Natural killer cell treated with Interleukin-12 subunit alpha and Interleukin-12 subunit beta and Interleukin-15 and Interleukin-18, amount 100 ng/mL, for 72 hours (primary cell): ENCODE measurements at places on chromosomes 4 and X. TPM values are rescaled to one million over a fixed set of nuclear protein-coding genes. Genes with fewer than 3 reads are reported as not detected.

DNA sequence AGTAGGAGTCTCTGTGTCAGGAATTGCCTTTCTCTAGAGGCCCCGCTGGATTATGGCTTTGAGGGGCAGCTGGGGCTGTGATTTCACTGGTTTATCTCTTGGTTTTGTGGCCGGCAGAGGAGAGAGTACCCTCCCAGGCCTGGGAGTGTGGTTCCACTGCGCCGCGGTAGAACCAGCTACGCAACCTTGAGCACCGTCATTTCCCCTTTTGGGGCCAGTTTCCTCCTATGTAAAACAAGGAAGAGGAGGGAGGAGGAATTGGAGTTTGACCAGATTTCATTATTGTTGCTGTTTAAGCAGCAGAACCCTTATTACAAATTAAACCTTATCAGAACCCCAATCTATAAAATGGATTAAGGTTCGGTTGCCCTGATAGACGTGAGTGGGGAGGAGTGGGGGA, 4.4 kb downstream of the SOX3 start:
- no peak for DNase-seq
- no peaks in the 10 kb centered on the region for H3K36me3 ChIP-seq
- H3K27ac ChIP-seq: no peak overlapping the region
- H3K4me3 ChIP-seq: no peak overlapping the region
- H3K27me3 ChIP-seq: peaks cover 28% of the 10 kb centered on the region

DNA sequence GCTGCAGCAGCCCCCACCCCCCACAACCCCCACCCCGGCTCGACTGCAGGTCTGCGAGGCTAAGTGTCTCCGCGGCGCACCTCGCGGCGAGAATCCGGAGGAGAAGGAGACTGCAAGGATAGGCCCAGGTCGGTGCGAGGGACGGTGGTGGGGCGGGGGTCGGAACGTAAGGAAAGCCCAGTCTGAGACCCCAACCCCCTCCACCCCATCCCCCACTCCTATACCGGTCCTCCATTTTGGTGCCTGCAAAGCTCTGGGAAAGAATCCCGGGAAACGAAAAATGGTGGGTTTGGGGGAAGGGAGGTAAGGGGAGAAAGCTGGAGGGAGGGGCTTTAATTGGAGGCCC, 614 bp downstream of the BEX3 start:
- H3K27me3 ChIP-seq: peaks cover 7% of the 10 kb centered on the region
- H3K4me3 ChIP-seq: peak overlapping the region; percentile 13
- H3K27ac ChIP-seq: no peak overlapping the region
- no peaks in the 10 kb centered on the region for H3K4me1 ChIP-seq
- no peaks in the 10 kb centered on the region for H3K36me3 ChIP-seq
- DNase-seq: no peak

DNA sequence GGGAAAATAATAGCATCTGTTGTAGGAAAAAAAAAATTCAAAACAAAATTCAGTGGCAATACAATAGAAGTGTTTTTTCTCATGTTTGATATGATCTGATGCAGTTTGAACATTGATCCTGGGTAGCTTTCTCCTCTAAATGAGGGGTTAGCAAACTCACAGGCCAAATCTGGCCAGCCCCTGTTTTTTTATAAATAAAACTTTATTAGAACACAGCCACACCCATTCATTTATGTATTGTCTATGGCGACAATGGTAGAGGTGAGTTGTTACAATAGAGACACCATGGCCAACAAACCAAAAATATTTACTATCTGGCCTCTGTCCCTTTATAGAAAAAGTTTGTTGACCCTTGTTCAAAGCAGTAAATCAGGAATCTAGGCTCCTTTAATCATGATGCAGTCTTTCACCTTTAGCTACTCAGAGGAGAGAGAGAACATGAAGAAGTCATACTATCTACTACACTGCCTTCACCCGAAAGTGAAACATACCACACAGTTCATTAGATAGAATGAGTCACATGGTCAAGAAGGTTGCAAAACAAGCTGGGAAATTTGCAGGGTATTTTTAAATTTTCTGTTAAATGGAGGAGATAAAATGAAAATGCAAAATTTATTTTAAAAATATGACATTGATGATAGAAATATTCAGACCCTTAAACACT, 186.6 kb upstream of the MAOA start:
- no peak overlapping the region for H3K4me3 ChIP-seq
- peak overlapping the region; percentile 26 for H3K27ac ChIP-seq

GRCh38 chr4:1864076-1865008, 6.9 kb upstream of the NSD2 start:
- no peak overlapping the region for H3K27ac ChIP-seq
- DNase-seq: peak; percentile 20
- H3K4me3 ChIP-seq: no peak overlapping the region
- no peaks in the 10 kb centered on the region for H3K27me3 ChIP-seq

GRCh38 chr4:93515208-93515607, 313.3 kb upstream of the ATOH1 start:
- H3K27me3 ChIP-seq: no peaks in the 10 kb centered on the region
- no peak for DNase-seq
- H3K27ac ChIP-seq: no peak overlapping the region
- H3K4me3 ChIP-seq: no peak overlapping the region
- H3K4me1 ChIP-seq: no peaks in the 10 kb centered on the region
- H3K36me3 ChIP-seq: no peaks in the 10 kb centered on the region

- H3K4me1 ChIP-seq: no peaks in the 10 kb centered on the region
- no peak overlapping the region for H3K27ac ChIP-seq
- no peaks in the 10 kb centered on the region for H3K27me3 ChIP-seq
- DNase-seq: no peak
These were observed 59.7 kb downstream of the NEIL3 start for GRCh38 chr4:177369372-177369771.

DNA sequence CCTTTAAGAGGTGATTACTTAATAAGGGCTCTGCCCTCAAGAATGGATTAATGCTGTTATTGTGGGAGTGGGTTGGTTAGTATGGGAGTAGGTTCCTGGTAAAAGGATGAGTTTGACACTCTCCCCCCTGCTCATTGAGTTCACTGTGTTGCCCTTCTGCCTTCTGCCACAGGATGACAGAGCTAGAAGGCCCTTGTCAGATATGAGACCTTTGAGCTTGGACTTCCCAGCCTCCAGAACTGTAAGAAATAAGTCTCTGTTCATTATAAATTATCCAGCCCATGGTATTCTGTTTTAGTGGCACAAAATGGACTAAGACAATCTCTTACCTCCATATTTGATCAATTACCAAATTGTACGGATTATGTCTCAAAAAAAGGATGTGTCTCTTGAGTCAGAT, 114.3 kb upstream of the NAP1L5 start:
- H3K4me3 ChIP-seq: no peak overlapping the region
- H3K27me3 ChIP-seq: no peaks in the 10 kb centered on the region
- H3K36me3 ChIP-seq: no peaks in the 10 kb centered on the region
- H3K27ac ChIP-seq: no peak overlapping the region
- DNase-seq: no peak

DNA sequence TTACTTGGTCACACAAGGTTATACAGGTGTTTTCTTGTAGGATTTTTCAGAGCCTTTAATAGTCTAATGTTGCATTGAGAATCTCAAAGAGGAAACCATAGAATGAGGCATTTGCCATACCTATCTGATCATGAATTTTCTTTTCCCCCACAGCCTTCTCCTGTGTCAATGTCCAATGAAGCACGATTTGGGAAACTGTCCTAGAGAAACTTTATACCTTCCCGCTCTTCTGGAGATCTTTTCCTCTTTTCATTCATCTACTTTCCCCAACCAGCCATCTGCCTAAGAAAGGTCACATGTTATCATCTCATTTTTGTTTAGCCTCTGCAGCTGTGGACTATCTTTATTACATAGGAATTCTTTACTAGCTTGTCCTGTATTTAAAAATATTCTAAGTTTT, 19.9 kb downstream of the VSIG4 start:
- H3K36me3 ChIP-seq: peaks cover 12% of the 10 kb centered on the region
- H3K4me3 ChIP-seq: peak overlapping the region; percentile 44
- H3K27ac ChIP-seq: peak overlapping the region; percentile 69
- H3K4me1 ChIP-seq: peaks cover 66% of the 10 kb centered on the region
- DNase-seq: no peak

DNA sequence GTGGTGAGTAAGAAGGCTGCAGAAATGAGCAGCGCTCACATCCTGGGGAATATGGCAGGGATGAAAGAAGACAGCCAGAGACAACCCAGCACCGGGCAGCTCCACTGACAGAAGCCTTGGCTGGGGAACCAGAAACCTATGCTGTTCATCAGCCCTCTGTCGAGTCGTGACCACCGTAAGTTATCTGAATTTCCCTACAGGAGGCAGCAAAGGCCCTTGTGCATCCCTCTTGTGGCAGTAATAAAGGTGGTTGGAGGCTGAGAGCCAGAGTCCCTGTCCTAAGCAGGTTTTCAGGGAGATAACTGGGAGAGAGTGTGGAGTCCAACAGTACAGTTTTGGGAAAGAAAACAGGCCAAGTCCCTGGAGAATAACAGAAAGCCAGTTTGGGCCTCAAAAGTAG, 194.0 kb upstream of the BOD1L1 start:
- H3K4me3 ChIP-seq: no peak overlapping the region
- no peaks in the 10 kb centered on the region for H3K27me3 ChIP-seq
- H3K4me1 ChIP-seq: no peaks in the 10 kb centered on the region
- H3K36me3 ChIP-seq: peaks cover 7% of the 10 kb centered on the region
- H3K27ac ChIP-seq: no peak overlapping the region

GRCh38 chr4:10495651-10496050, 38.4 kb upstream of the ZNF518B start:
- no peak for DNase-seq
- H3K27ac ChIP-seq: no peak overlapping the region
- no peaks in the 10 kb centered on the region for H3K4me1 ChIP-seq
- peaks cover 3% of the 10 kb centered on the region for H3K27me3 ChIP-seq
- no peak overlapping the region for H3K4me3 ChIP-seq
- H3K36me3 ChIP-seq: no peaks in the 10 kb centered on the region

- H3K36me3 ChIP-seq: no peaks in the 10 kb centered on the region
- H3K4me1 ChIP-seq: no peaks in the 10 kb centered on the region
- no peak overlapping the region for H3K27ac ChIP-seq
- peaks cover 28% of the 10 kb centered on the region for H3K27me3 ChIP-seq
- H3K4me3 ChIP-seq: no peak overlapping the region
These were observed 3.6 kb upstream of the RNF175 start for GRCh38 chr4:153763404-153763803.

- H3K4me3 ChIP-seq: no peak overlapping the region
- no peak overlapping the region for H3K27ac ChIP-seq
- DNase-seq: peak; percentile 46
- peaks cover 2% of the 10 kb centered on the region for H3K4me1 ChIP-seq
These were observed 58.7 kb downstream of the ZFYVE28 start for GRCh38 chr4:2359591-2360395.

GRCh38 chr4:3486541-3487540, 23.7 kb downstream of the DOK7 start:
- H3K4me1 ChIP-seq: peaks cover 6% of the 10 kb centered on the region
- no peak overlapping the region for H3K4me3 ChIP-seq
- DNase-seq: no peak
- H3K27me3 ChIP-seq: peaks cover 5% of the 10 kb centered on the region
- peak overlapping the region; percentile 29 for H3K27ac ChIP-seq
- no peaks in the 10 kb centered on the region for H3K36me3 ChIP-seq

DNA sequence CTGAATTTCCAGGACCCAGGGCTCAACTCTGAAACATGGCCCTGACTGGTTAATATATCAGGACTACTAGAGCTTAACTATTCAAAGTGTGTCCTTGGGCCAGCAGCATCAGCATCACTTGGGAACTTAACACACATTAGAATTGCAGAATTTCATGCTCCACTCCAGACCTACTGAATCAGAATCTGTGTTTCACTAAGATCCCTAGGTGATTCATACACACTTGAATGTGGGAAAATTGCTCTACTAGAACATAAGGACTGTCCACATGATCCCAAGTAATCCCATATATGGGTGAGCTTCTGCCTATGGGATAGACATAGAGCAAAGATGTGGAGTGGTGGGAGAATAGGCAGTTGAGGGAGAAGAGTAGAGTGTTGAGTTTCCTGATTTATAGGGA, 192.5 kb upstream of the CLNK start:
- no peaks in the 10 kb centered on the region for H3K4me1 ChIP-seq
- no peaks in the 10 kb centered on the region for H3K36me3 ChIP-seq
- DNase-seq: no peak
- H3K4me3 ChIP-seq: no peak overlapping the region
- H3K27ac ChIP-seq: no peak overlapping the region

DNA sequence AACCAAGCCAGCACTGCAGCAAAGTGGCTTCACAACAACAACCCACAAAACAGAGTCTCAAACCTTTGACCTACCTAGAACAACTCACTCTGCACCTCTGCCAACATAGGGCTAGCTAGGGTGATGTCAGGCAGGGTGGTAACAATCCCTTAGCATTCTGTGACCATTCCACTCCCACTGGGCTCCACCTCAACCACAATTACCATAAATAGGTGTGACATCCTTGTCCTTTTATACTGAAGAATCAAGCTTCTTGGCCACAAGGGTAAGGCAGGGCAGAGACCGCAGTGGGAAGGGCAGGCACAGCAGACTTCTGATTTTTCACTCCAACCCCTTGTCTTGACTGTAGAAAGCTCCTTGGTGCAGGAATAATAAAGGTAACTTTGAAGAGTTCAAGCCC, 795.4 kb upstream of the DIAPH2 start:
- DNase-seq: no peak
- no peaks in the 10 kb centered on the region for H3K36me3 ChIP-seq
- H3K4me1 ChIP-seq: no peaks in the 10 kb centered on the region
- H3K27me3 ChIP-seq: no peaks in the 10 kb centered on the region
- no peak overlapping the region for H3K27ac ChIP-seq
- no peak overlapping the region for H3K4me3 ChIP-seq

DNA sequence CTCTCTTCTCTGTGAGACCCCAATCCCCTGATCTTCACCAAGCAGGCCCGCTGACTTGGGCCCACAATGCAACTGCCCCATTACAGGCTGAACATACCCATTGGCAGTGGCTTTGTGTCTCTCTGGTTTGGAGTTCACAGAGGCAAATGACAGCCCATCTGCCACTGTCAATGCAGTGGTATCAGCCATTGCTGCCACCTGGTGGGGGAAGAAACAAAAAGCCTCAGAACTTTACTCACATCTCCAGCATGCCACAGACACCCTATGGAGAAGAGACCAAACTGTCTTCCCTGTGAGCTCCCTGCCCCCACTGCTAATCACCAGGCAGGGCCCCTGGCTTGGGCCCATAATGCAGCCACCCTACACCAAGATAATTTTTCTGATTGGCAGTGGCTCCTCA, 729.3 kb upstream of the ACTRT1 start:
- H3K27ac ChIP-seq: no peak overlapping the region
- DNase-seq: no peak
- no peaks in the 10 kb centered on the region for H3K36me3 ChIP-seq
- H3K4me1 ChIP-seq: peaks cover 13% of the 10 kb centered on the region
- no peak overlapping the region for H3K4me3 ChIP-seq
- H3K27me3 ChIP-seq: peaks cover 4% of the 10 kb centered on the region

NOCT gene
- 9.9 TPM for total RNA-seq

SLC26A1 gene
- total RNA-seq: 0.88 TPM

FOXR2 gene
- not detected for total RNA-seq

FAM9C gene
- total RNA-seq: not detected

NR0B1 gene
- total RNA-seq: not detected

CASK gene
- total RNA-seq: 30.5 TPM

PRR32 gene
- not detected for total RNA-seq

SPACA5 gene
- not detected for total RNA-seq

AMELX gene
- not detected for total RNA-seq

ARHGEF9 gene
- total RNA-seq: 21.6 TPM
